ENCODE measurements at places on chromosomes 6 and 20. TPM values are rescaled to one million over a fixed set of nuclear protein-coding genes. Genes with fewer than 3 reads are reported as not detected.

The SLC44A4 gene
- total RNA-seq = 0.20 TPM

The GCNT2 gene
- 22.5 TPM for total RNA-seq

The VSTM2L gene
- 1.0 TPM for total RNA-seq

The TPMT gene
- total RNA-seq = 58.4 TPM

The NKAIN4 gene
- not detected for total RNA-seq

The OPRL1 gene
- total RNA-seq = 0.59 TPM

The PRRT1 gene
- total RNA-seq = not detected

The ABHD16B gene
- not detected for total RNA-seq

The SYNE1 gene
- 20.9 TPM for total RNA-seq

The PPIL6 gene
- 2.1 TPM for total RNA-seq

The ANGPT4 gene
- total RNA-seq = not detected

The SLC32A1 gene
- total RNA-seq = not detected

The GRM4 gene
- not detected for total RNA-seq

The TSPYL1 gene
- total RNA-seq = 42.3 TPM

The HCK gene
- total RNA-seq = not detected

The DEFB132 gene
- total RNA-seq = 0.05 TPM

The BMP6 gene
- total RNA-seq = not detected

The OR2J3 gene
- not detected for total RNA-seq

The CLIC5 gene
- total RNA-seq = not detected

The VGLL2 gene
- total RNA-seq = not detected

The CENPQ gene
- total RNA-seq = 34.8 TPM

The RIPOR3 gene
- 1.9 TPM for total RNA-seq

The PRL gene
- not detected for total RNA-seq

The OR2B6 gene
- 0.27 TPM for total RNA-seq

The ZSCAN16 gene
- 1.9 TPM for total RNA-seq

The CARMIL1 gene
- total RNA-seq = 20.3 TPM

The KIF25 gene
- total RNA-seq = not detected

The FOXS1 gene
- total RNA-seq = 0.12 TPM

The SLC17A1 gene
- not detected for total RNA-seq

The NFATC2 gene
- total RNA-seq = 0.25 TPM

The OOEP gene
- total RNA-seq = not detected

The MYL9 gene
- total RNA-seq = 29.0 TPM

The GNAS-AS1 gene
- 1.0 TPM for total RNA-seq

The ULBP3 gene
- total RNA-seq = 10.5 TPM

The CALHM5 gene
- total RNA-seq = 1.6 TPM

The MBOAT1 gene
- 32.3 TPM for total RNA-seq

The CD83 gene
- 8.9 TPM for total RNA-seq

The TMEM74B gene
- 0.34 TPM for total RNA-seq

The LIN28B gene
- 0.07 TPM for total RNA-seq

The PSMA7 gene
- total RNA-seq = 881 TPM

The CNBD2 gene
- total RNA-seq = 2.1 TPM

The BRD2 gene
- 223 TPM for total RNA-seq

The SLC24A3 gene
- total RNA-seq = 2.8 TPM

The KCNS1 gene
- total RNA-seq = 1.5 TPM

The GTF2H4 gene
- 11.4 TPM for total RNA-seq

Measured in M059J (cell line).